ENCODE measurements at places on chromosomes 2 and 18.
A peak's percentile ranks its signal among the peaks of the same experiment; 100 is the strongest.

DNA sequence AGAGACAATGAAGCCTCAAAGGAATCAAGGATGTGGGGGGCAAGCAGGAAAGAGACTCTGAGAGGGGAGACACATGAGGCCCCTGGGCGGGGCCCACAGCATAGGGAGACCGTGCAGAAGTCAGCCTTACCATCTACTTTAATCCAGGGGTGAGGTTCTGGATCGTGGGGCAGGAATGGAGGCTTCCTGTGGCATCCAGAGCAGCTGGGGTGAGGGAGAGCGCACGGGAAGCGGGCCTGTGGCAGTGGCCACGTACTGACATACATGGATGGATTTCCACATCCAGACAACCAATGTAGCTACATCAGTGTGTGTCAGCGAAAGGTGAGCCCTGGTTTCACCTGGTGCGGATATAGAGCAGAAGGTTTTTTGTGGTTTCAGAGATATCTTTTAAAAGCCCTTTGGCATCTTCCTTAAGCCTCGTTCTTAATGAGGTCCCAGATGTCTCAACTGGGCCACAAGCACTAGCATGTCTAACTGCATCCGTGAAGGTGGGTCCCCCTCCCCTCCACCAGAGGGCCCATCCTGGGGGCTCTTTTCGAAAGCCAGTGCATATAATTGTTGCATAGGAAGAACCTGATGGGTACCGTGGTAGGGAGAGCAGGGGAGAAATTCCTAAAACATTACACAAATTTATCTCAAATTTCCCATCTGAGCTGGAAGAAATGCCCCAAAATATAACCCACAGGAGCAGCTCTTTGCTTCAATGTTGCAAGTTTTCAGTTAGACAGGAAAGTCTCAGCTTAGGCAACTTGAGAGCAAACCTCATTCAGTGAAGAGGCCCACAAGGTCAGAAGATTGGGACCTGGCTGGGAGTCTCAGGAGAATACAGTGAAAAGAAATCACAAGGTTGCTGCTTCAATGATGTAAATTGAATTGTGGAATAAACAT lies 90.9 kb downstream of the SP3 start:
- no peak for DNase-seq

GRCh38 chr2:179856205-179856604 lies 5.2 kb downstream of the ZNF385B start:
- no peak for DNase-seq

GRCh38 chr2:236250286-236250685 lies 13.9 kb downstream of the ASB18 start:
- no peak for DNase-seq

- DNase-seq: no peak
Measured at GRCh38 chr2:69034845-69035244, 21.9 kb downstream of the ANTXR1 start.

DNA sequence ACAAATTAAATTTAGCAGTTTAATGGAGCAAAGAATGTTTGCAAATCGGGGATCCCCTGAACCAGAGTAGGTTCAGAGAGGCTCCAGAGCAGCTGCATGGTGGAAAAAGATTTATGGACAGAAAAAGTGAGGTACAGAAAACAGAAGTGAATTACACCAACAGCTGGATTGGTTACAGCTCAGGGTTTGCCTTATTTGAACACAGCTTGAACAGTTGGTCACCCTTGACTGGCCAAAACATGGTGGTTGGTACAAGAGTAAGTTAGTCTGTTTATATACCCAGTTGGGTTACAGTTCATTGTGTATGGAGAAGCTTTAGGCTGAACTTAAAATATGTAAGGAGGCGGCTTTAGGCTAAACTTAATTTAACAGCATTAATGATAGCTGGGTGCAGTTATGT lies 5.4 kb upstream of the CDCA7 start:
- DNase-seq: no peak

DNA sequence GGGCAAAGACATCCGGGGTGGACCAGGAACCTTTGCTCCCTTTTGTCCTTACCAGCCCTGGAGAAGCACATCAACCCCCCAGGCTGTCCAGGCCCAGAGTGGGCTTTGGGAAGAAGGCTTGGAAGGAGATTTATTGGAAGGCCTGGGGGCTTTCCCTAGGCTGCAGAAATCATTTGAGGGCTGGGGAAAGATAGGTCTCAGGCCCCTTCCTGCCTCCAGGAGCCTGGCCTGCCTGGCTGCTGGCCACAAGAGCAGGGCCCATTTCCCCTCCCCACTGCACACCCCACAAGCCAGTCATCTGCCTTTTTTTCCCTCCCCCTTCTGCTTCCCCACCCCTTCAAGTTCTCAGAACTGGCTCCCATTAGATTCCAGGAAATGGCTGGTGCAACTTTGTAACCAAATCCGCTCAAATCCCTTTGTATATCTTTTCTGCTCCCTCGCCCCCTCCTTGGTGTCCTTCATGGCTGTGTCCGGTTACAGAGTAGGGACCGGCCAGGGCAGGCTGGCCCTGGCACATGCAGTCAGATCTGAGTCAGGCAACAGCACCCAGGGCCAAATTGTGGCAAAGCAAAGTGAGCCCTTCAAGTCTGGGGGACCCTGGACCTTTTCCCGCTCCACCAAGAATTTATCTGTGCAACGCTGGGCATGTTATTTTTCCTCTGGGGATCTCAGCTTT lies 20.8 kb upstream of the TNP1 start:
- no peak for DNase-seq

GRCh38 chr18:809985-810642 lies 1.9 kb downstream of the YES1 start:
- no peak for DNase-seq

DNA sequence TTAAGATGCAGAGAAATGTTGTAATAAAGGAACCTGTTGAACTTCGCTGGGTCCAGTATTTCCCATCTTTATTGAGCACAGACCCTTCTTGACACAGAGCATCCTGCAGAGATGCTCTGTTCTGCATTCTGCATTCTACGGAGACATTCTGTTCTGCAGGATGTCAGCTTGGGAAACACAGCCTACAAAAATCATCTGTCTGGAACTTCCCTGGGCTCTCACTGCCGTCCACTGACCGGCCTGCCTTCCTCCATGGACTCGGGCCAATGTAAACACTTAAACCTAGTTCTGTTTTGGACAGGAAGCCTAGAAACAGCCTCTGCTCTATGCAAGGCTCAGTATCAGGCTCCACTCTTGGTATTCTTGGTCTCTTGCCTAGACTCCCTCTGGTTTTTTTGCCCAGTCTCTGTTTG lies 90.0 kb upstream of the PPP1CB start:
- no peak for DNase-seq

DNA sequence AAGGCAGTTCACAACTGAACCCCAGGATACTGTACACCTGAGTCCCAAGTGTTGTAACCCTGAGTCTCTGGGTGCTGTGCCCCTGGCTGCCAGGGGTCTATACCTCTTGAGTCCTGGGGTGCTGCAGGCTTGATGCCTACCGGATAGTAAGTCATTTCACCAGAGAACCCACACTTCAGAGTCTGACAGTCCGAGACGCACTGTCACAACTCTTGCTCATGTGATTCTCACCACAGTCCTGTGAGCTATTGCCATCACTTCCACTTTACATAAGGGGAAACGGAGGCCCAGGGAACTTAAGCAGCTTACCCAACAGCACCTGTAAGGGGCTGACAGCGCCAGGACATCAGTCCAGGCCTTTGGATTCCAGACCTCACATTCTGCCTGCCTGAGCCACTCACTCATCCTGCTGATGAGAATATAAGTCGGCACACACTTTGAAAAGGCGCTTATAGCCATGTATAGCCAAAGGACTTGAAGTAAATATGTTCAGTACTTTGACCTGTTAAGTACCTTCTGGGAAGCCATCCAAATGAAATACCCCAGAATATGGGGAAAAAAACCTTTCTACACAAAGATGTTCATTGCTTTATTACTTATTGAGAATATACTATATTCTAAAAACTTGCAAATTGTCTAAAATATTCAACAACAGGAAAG lies 180.7 kb upstream of the ID2 start:
- no peak for DNase-seq

DNA sequence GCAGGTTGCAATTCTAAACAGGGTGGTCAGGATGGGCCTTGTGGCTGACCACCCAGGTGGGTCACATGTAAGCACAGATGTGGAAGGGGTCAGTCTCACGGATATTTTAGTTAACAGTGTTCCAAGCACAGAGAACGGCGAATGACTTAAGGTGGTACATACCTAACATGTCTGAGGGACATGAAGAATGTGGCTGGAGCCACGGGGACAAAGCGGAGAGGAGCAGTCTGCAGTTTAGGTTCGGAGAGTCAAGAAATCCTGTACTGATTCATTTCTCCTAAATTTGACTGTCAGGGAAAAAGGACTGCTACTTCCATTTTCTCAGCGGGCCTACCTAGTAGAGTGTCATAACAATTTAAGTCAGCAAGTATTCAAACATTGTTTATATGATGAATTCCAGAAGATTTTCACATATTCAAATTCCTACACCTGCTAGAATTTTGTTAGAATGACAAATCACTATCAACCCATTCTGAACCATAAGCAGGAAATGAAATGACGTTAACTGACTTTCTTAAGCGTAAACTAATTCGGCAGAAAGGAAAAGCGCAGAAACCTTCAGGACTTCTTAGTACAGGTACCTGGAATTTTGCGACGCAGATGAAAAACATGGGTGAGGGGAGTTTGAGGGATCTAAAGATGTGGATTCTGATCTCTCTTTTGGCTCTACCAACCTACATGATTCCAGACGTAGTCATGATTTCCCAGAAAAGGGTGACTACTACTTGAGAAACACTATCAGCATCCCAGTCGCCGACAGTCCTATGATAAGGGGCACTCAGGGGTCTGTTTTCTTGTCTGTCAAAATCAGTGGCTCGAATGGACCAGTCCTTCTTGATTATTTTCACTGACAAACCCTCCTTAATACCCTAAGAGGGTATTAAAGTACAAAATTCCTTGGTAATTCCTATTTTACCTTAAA lies 41.3 kb downstream of the PTPN2 start:
- no peak for DNase-seq

DNA sequence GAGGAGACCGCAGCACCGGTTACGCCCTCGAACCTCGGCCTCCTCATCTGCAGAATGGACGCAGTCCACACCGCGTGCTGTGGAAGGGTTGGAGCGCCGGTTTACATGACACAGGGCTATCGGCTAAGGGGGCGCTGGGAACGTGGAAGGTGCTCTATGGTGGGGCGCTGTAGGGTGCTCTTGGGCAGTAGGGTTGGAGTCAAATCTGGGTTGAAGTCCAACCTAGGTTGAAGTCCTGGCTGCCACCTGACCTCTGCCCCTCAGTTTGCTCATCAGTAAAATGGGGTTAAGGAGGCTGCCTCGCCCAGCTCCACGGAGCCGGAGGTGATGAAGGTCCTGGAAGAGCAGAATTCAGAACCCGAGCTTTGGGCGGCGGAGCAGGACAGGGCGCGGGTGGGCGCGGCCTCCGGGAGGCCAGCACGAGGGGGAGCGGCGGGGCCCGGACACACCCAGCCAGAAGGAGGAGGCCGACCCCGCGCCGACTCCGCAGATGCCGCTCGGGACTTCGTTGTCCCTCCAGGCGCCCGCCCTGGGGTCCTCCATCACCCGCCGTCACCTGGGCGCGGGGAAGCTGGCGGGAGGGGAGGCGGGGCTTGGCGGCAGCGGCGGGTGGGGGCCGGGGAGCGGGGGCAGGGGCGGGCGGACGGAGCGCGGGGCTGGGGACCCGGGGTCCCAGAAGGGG lies 558 bp upstream of the GAREM2 start:
- peak; percentile 66 for DNase-seq

Measured in urothelium cell line (cell line).